HFFc6 (cell line): ENCODE measurements at places on chromosomes 1 and 21.

DNA sequence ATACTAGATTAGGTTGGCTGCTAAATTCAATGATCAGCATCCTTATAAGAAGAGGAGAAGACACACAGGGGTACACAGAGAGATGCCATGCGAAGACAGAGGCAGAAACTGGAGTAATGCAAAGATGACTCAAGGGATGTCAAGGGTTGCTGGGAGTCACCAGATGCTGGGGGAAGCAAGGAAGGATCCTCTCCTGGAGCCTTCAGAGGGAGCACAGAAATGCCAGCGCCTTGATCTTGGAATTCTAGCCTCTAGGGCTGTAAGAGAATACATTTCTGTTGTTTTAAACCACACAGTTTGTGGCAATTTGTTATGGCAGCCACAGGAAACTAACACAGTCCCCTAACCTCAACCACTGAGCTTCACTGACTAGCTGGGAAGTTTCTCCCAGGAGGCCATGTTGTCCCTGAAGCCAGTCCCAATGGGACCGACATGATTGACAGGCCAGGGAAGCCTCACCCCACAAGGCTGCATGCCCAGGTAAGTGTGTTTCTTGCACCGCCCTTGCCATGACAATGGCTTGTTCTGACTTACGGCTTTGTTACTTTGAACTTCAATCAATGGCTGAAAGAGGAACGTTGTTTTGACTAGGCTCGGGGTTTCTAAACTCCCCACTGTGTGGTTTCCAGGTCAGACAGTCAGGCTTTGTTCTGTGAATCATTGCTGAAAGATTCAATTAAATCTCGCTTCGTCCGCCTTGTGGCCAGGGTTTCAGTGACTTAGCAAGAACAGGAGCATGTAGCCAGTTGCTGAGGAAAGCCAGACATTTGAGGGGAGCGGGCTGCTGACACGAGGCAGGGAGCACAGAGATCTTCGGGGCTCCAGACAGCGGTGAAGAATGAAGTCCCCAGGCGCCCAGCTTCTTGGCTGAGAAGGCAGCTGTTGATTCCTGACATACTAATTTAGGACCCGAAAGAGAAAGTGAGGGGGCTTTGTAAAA lies 62.3 kb downstream of the RUNX1 start:
- H3K4me1 ChIP-seq = peaks cover 36% of the 10 kb centered on the region
- DNase-seq = peak; percentile 89
- peak overlapping the region; percentile 83 for H3K4me3 ChIP-seq
- peak overlapping the region; percentile 97 for H3K27ac ChIP-seq
- peaks cover 3% of the 10 kb centered on the region; the same call in 1 of the 2 replicates for H3K27me3 ChIP-seq

DNA sequence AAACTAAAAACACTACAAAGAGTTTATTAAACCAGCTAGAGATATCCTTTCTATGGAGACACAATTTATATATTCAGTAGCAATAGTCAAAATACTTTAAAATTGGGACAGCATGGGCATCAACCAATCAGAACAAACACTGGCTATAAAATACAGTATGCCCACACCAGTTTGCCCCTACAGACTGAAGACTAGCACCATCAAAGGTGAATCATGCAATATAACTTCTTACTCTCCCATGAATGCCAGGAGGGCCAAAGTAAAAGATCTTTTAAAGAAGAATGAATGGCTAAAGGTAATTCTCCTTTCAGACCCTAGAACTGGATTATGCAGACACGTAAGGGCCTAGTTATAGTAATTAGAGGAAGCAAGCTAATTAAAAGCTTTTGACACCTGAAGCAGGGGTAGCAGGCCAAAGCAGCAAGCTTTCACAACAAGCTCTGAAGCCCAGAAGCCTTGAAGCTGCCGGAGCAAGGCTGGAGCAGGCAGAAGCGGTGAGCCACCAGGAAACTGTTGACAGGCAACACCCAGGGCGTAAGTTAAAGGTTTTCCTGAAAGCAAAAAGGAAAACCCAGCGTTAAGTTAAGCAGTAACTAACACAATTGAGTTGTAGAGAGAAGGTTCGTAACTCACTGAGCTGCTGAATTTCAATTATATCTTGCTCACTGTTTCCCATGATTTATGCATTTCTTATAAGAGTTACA lies 99.3 kb downstream of the CDC42BPA start:
- H3K27ac ChIP-seq = no peak overlapping the region
- H3K27me3 ChIP-seq = no peaks in the 10 kb centered on the region
- no peak overlapping the region for H3K4me3 ChIP-seq

GRCh38 chr21:28235169-28235895 lies 757.3 kb downstream of the LTN1 start:
- DNase-seq = peak; percentile 20
- H3K4me1 ChIP-seq = peaks cover 30% of the 10 kb centered on the region
- H3K36me3 ChIP-seq = 0 out of 2 replicates have a peak, but pooled peaks cover 8% of the 10 kb centered on the region
- H3K27ac ChIP-seq = no peak overlapping the region
- H3K4me3 ChIP-seq = no peak overlapping the region
- no peaks in the 10 kb centered on the region for H3K27me3 ChIP-seq

GRCh38 chr21:41845310-41846032 lies 33.7 kb downstream of the PRDM15 start:
- H3K36me3 ChIP-seq = peaks cover 18% of the 10 kb centered on the region
- H3K4me1 ChIP-seq = 0 out of 2 replicates have a peak, but pooled peaks cover 4% of the 10 kb centered on the region
- DNase-seq = no peak

DNA sequence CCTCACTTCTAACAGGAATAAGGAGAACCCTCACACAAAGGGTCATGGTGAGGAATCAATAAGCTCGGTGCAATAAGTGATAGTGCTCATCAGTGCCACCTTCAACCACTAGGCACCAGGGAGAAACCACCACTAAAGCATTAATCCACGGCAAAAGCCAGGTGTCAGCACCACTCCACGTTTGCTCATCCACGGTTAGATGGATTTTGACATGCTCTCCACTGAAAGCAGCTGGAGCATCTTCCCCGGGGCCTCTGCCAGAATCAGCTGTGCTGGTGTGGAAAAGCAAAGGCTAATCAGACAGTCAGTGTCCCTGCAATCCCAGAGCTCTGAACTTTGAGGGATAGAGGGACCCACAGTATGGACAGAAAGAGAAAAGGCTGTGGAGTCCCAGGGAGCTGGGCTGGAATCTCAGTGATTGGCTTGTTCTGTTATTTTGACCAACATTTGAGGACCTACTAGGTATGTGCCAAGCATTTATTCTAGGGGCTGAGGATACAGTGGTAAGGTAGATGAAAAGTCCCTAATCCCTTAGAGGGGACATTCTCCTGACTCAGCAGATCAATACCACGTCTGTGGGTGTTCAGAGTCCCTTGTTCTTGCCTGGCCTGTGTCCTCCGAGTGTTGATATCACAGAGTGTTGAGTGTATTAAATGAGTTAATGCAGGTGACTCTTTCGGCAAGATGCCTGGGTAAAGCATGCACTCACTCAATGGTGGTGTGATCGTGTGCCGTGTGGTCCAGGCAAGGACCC lies 41.3 kb downstream of the FHAD1 start:
- no peaks in the 10 kb centered on the region for H3K36me3 ChIP-seq
- no peak overlapping the region for H3K4me3 ChIP-seq
- peaks cover 7% of the 10 kb centered on the region for H3K27me3 ChIP-seq
- H3K4me1 ChIP-seq = peaks cover 21% of the 10 kb centered on the region
- DNase-seq = no peak
